ENCODE measurements at places on chromosomes 5 and 9.
A peak's percentile ranks its signal among the peaks of the same experiment; 100 is the strongest.

- no peak for DNase-seq
Measured at GRCh38 chr5:5202321-5202720, 62.2 kb downstream of the ADAMTS16 start.

- DNase-seq = no peak
Measured at GRCh38 chr5:81817980-81818379, 67.1 kb upstream of the SSBP2 start.

DNA sequence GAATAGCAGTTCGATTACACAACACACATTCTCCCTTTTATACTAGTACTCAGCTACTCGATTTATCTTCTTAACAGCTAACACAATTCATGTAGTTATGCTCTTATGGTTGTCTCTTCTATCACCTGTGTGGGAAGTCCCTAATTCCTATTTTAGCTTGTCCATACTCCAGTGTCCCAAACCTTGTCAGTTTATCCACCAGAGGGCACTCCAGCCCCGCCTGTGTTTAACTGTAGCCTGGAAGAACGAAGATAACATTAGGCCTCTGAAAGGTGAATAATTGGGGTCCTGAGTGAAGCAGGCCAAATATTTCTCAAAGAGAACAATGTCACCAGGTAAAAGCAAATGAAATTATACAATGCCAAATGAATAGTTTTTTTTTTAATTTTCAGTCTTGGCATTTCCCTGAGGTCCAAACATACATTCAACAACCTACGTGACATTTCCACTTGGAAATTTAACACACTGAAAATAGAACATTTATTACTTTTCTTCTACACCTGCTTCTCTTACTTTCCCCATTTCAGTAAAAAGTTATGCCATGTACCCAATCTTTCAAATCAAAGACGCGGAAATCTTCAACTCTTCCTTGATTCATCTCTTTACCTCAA is 560.7 kb downstream of the HTR1A start:
- DNase-seq = peak; percentile 14

GRCh38 chr5:135203019-135203418 is 169.0 kb upstream of the PITX1 start:
- DNase-seq = no peak

DNA sequence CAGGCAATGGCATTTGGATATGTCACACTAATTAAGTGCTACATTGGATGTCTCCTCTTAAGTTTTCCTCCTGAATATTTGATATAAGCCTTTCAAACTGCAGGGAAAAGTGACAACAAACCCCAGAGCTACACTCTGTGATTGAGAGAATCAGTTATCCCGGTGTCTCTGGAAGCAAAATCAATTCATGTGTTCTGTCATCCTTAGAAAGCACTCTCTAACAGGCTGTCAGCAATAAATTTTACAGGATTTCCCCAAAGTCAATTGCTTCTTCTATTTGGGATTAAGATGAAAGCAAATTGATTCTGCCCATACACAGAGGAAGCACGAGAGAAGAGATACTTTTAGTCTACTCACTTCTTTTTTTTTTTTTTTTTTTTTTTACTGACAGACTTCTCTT is 332.4 kb downstream of the CDH18 start:
- no peak for DNase-seq

DNA sequence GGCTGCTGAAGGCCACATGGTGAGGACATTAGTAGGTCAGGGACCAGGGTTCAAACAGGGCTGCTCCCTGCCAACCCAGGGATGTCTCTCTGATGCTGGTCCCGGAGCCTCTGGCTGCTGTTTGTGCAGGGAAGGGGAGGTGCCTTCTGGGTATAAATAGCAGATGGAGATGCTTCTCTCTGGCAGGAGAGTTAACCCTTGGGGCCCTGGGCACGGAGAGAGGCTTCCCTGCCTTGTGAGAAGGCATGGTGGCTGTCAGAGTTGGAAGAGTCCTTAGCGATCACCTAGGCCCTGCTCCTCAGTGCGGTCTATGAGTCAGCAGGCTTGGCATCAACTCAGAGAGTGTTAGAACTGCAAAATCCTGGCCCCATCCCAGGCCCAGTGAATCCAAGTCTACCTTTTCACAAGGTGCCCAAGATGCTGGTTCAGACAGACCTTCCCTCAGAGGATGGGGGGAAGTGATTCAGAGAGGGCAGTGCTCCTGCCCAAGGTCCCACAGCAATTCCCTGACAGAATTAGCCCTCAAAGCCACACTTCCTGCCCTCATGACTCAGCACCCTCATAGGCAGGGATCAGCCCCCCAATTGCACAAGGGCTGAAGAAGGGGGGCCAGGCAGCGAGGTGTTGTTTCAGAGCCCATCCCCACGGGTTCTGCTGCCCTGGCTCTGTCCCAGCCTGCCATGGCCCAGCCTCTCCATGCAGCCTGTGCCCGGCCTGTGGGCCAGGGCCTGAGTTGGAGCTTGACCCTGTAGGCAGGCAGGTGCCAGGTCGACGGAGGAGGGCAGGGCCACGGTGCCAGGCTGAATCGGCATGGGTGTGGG is 25.6 kb downstream of the CAMK2A start:
- DNase-seq = peak; percentile 94

DNA sequence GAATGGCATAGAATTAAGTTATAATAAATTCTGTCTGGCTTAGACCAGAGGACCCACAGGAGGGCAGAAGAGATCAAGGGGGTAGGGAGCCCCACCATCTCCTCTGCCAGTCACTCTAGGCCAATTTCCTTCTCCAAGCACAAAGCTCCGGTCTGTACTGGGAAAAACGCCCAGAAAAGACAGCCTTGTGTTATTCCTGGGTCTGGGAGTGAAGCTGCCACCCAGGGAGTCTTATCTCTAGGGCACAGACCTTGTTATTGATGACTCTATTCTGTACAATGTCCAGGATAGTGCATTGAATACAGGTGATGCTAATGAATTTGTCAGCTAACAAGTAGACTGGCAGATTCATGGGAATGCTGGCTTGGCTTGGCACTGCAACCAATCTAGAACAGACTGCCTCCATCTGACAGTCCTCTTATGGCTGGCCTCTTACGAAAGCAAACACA is 60.7 kb downstream of the MED27 start:
- DNase-seq = no peak

GRCh38 chr9:129750013-129750638 is 2.7 kb downstream of the PTGES start:
- DNase-seq = no peak

GRCh38 chr5:43540746-43541145 is 16.1 kb downstream of the PAIP1 start:
- DNase-seq = no peak

DNA sequence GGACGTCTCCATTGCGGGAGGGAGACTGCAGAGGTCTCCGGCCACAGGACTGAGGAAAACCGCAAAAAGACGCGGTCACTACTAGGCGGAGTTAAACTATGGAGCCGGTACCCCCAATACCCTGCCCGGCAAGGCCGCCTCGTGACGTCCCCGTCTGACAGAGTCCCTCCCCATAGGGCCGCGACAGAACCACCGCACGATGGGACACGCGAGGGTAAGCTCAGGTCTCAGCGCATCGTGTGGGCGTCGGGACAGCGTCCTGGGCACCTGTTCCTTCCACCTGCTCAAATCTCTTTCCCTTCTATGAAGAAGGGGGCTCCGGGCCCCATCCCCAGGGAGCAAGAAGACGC is 35.2 kb upstream of the GLDC start:
- DNase-seq = no peak

GRCh38 chr5:73005886-73006285 is 50.0 kb downstream of the FCHO2 start:
- no peak for DNase-seq

DNA sequence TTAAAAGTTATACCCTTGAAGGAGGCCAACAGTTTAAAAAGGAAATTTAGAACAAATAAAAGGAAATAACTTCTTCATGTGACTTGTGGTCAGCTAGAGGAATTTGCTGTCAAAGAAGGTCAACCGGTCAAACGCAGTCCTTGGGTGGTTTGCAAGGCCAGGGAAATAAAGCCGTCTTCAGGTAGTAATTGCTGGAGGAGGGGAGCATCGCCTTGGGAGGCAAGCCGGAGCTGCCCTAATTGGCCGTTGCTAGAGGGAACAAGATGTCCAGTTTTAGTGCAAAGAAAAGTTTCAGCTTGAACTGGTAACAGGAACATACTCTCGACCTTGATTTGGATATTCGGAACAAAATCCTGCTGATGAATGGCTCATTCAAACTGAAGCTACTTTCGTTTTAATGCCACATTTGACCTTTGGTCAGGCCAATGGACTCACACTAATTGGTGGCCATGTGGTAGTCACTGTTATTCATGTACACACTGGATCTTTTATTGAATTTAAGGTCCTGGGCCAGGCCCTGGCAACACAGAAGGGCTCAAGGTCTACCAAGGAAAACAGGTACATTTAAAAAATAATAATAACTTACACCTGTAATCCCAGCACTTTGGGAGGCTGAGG is 47.0 kb upstream of the MYO10 start:
- DNase-seq = no peak

DNA sequence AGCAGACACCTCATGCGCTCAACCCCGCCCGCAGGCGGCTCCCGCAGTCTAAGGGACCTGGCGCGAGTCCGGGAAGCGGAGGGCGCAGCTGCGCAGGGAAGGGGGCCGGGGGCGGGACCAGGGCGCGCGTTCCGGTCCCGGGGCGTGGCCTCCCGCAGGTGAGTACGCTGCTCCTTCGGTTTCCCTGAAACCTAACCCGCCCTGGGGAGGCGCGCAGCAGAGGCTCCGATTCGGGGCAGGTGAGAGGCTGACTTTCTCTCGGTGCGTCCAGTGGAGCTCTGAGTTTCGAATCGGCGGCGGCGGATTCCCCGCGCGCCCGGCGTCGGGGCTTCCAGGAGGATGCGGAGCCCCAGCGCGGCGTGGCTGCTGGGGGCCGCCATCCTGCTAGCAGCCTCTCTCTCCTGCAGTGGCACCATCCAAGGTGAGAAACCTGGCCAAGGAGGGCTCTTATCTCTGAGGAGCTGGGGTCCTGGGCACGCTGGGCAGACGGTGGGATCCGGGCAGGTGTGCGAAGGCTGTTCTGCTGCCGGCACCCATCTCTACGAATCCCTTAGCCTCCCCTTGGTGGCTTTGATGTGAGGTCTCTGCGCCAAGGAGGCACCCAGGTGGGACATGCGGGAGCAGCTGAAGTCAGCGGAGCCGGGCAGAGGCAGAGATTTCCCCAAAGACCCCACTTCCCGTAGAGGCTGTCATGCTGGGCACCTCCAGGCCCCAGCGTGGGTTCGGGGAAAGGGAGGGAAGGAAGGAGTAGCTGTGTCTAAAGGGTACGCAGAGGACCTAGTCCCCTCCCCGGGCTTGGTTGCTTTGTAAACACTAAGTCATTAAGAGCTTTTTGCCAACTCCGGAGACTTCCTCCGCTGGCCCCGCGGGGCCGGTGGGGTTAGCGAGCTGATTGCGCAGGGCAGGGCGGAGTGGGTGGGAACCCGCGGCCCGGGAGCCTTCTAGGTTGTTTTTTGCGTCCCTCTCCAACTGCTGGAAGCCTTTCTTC is at the start of gene F2RL1:
Gene F2RL1 (plus strand): TSS at position 187 of the 988 bp plus-strand sequence. CDS start 153 bp downstream, at position 340.
- peak; percentile 73 for DNase-seq

DNA sequence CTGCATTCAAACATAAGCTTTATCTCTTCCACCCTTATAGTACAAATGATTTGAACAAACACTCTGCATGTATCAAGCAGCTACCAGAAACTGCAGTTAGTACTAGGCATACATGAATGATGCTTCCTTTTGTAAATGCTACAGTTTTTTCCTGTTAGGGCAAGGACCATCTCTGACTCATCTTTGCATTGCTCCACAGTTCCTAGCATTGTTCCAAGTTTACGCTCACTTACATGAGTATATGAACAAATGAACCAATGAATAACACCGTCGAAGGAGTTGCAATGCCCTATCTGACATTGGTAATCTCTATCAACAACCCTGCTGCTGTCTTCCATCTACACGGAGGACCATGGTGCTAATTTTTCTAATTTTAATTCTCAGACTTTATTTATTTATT is 2.1 kb upstream of the ALDH7A1 start:
- DNase-seq = no peak

DNA sequence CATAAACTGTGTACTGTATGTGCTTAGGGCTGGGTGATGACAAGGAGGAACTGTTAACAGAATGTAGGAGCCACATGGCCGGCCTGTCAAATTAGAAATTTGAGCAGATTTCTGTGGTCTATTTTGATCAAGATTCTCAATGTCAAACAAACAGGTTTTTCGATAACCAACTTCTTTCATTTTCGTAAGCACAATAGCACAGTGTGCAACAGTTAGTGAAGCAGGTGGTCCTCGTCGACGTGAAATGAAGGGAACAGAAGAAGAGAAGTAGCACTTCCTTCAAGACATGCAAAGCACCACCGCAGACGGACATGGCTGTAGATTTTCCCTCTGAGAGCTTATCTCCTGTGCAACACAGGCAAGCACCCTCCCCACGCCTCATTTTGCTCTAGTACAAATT is 252.1 kb downstream of the CRB2 start:
- DNase-seq = no peak

DNA sequence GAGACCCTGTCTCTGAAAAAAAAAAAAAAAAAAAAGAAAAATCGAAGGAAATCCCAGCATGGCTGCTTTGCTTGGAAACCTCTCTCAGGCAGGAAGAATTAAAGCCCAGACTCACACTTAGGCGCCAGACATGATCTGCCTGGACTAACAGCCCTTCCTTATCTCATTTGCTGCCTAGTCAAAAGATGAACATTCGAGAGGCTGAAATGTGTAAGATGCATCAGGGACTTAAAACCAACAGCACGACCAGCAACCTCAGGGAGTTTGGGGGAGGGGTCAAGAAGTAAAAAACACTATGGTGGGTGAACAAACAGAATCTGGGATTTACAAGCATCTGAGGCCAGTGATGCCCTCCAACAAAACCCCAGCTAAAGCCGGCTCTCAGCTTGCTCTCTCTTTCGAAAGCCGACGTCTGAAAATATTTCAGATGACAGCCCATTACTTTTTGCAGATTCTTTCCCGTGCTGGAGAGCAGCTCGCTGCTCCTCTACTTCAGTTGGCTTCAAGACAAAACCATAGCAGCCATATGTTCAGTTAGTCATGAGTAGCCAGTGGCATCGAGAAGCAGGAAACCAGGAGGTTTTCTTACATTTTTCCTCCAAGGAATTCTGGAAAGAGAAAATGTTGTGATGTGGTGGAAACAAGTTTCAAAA is 249.9 kb downstream of the MARCHF11 start:
- no peak for DNase-seq

DNA sequence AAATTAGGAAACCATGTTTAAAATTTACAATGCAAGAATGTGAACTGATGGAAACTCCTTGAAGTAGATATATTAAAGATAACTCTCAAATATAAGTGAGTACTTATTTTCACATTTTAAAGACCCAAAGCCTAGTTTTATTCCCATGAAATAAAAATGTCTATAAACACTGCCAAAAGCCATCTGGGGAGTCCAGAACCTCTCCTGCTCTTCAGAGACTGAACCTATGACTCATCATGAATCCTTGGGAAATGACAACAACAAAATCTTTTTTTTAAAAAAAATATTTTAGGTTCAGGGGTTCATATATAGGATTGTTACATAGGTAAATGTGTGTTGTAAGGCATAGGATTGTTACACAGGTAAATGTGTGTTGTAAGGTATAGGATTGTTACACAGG is 33.8 kb upstream of the FYB1 start:
- DNase-seq = no peak

DNA sequence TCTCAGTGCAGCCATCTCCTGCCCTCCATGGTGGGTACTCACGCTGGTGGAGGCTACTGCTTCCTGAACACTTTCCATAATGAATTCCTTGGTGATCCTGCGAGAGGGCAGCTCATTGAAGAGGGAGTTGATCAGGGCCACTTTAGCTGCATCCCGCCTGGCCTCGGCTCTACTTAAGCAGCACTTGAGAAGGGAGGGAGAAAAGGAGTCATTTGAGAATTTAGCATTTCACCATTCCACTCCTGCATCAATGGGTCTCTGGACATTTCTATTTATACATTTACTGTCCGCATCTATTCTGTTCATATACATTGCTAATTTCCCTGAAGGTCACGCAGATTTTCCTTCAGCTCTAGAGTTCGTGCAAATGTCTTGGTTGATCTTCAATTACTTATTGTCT is 35.1 kb downstream of the LIX1 start:
- DNase-seq = no peak

All from H4 (cell line).